Iris pigment epithelial cell (primary cell): ENCODE measurements at places on chromosomes 4 and X.

DNA sequence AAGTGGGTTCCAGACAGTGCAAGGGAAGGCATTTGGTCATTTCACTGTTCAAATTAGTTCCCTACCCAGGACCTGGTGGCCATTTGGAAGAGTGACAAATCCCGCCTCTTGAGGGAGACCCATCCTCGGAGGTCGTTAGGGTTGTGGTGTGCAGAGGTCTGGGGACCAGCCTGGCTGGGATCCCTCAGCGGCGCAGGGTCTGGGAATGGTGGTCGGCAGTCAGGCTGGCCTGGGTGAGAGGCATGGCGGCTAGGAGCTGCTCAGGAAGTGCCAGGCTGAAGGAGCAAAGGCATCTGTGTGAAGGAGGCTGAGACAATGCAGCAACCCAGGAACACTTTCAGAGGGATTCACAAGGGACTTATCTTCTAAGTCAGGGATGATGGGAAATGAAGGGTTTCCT lies 6.7 kb downstream of the NLGN3 start:
- no peak for DNase-seq

DNA sequence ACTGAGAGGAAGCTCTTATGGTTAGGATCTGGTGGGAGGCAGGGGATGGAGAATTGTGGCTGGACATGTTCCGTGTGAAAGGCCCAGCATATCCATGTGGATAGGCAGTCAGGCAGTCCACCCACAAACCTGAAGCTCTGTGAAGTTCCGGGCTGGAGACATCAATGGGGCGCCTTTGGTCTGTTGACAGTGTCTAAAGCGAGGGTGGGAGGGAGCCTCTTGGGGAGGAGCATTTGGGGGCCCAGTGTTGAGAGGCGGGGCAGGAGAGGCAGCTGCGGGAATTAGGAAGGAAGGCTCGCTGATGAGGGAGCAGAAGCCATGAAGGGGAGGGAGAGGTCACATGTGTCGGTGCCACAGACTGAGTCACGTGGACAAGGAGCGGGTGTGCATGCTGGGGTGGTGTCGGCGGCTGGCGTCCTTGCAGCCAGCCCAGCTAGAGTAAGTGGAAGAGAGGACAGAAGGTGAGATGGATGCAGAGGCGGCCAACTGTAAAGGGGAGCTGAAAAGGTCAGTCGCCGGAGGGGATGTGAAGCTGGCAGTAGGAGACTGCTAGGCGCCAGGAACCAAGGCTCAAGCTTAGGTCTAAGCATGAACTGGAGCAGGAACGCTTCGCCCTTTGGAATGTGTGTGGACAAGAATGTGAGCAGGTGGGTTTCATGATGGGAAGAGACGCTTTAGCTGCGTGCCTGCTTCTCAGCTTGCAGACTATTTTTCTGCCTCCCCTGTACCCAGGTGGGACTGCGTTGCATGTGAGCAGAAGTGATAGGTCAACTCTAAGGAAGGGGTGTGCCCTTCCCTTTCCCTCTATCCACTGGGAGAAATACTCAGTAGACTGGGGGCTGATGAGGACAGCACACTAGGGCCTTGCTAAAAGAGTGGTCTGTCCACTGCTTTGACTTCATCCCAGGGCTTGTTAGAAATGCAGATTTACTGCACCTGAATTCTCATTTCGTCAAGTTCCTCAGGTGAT lies 44.0 kb upstream of the TLR2 start:
- DNase-seq, result no peak

GRCh38 chr4:118113220-118113619 lies 78.9 kb downstream of the NDST3 start:
- peak; percentile 36 for DNase-seq

DNA sequence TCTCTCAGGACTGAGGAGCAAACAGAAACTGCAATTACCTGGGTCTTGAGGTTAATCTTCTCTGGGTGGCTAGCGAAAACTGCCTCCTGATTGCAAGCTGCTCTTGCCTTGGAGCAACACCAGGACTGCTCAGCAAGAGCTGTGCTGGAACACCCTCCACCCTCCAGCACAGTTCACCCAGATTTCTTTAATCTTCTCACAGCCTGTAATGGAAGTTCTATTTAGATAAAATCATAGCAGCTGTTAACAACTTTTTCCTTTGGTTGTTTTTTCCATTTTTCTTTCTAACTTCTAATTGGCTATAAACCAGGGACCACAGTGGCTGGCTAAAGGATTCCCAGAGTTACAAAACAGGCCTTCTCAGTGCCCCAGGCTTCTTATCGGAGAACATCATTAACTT lies 36.3 kb downstream of the OPHN1 start:
- no peak for DNase-seq

DNA sequence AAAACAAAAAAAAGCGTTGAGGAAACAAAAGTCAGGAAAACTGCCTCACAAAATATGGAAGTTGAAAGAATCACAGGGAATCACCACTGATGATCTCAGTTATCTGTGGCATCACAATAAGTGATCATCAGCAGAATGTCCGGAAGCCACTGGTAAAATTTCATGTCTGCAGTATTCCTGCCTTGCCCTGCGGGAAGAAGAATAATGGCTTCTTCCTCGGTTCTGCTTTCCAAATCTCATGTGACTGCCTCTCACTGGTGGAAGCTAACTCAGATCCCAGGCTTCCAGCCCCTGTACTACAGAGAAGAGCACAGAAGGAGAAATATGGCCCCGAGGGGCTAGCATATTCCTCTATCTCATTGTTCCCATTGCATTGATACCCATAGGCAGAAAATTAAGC lies 12.7 kb upstream of the ZNF330 start:
- no peak for DNase-seq

GRCh38 chrX:14359727-14360126 lies 169.6 kb upstream of the GLRA2 start:
- no peak for DNase-seq

DNA sequence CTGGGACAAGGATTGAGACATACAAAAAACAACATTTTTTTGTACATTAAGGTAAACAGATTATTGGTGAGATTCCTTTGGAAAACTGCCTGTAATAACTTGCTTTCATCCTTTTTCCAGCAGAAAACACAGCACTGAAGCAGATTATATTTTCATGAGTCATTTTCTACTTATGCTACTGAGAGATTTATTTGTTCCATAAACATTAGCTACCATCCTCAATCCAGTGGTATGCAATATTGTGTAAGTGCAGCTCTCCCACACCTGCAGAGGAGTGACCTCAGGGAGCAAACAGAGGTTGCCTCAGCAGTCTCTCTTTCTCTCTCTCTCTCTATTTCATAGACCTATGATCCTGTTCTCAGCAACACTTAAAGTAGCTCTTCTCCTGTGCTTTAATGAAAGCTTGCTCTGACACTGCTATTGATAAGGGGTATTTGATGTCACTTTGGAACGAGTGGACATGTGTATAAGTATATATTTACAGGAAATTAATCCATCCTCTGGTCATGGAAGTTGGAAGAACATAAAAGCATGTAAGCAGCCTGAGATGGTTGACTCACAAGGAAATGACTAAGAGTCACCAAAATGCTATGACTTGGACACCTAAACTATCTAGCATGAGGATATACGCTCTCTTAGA lies 163.7 kb upstream of the SPANXC start:
- DNase-seq, result peak; percentile 85

GRCh38 chr4:74947798-74948197 lies 14.9 kb downstream of the PARM1 start:
- no peak for DNase-seq

DNA sequence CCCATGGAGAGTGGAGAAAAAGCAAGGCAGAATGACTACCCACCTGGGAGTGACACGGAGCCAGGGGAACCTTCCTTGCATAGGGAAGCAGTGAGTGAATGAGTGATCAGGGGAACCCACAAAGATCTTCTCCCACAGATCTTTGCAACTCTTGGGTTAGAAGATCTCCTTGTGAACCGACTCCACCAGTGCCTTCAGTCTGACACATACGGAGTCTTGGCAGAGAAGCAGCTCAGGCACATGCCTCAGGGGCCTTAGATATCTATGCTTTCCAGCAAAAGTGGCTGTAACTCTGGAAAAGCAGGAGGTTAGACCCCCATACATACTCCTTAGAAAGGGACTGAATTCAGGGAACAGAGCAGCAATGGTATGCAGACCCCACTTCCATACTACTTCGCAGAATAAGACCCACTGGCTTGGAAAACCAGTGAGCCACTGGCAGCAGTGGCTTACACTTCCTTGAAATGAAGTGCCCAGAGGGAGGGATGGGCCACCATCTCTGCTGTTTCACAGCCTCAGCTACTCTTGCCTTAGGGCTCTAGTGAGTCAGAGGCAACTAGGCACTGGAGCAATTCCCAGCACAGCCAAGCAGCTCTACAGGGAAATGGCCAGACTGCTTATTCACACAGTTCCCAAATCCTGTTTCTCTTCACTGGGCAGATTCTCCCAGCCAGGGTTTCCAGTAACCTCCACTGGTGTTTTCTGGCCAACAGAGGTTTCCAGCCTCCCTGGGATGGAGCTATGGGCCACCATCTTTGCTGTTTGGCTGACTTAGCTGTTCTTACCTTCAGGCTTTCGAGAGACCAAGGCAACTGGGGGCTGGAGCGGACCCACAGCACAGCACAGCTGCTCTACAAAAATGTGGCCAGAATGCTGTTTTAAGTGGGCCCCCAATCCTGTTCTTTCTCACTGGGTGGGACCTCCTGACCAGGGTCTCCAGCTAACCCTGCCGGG lies 82.8 kb upstream of the TCEAL2 start:
- DNase-seq, result no peak

GRCh38 chr4:113593400-113594230 lies 167.9 kb downstream of the CAMK2D start:
- no peak for DNase-seq

DNA sequence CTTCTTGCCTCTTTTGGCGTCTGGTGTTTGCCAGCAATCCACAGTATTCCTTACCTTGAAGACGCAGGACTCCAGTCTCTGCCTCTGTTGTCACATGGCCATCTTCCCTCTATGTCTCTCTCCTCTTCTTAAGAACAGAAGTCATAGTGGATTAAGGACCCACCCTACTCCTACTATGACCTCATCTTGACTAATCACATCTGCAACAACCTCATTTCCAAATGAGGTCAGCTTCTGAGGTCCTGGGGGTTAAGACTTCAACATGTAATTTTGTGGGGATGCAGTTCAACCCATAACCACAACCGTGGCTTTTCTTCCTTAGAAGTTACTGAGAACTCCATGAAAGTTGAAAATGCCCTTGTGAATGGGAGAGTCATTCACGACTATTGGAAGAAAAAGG lies 23.3 kb downstream of the TLR8 start:
- DNase-seq, result no peak

- no peak for DNase-seq
Measured at GRCh38 chrX:114472788-114473187, 111.1 kb upstream of the HTR2C start.

DNA sequence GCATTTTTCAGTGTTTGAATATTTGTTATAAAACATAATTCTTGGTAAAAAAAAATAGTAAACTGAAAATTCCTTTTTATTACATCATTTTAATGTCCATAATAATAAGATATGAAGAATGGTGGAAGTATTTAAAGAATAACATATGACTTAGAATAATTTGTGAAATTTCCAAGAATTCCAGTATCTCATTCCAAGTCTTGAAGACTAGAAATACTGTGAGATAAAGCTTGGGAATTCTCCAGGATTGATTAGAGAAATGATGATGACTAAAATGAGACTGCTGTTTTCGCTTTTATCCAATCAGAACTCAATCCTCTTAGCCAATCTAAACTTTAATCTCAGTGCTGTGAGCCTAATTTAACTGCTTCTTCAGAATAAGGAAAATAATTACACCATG lies 184.2 kb upstream of the HCCS start:
- no peak for DNase-seq

GRCh38 chr4:53535567-53535966 lies 55.7 kb downstream of the LNX1 start:
- DNase-seq, result no peak

GRCh38 chr4:1377606-1378261 lies 28.5 kb downstream of the NKX1-1 start:
- no peak for DNase-seq

- peak; percentile 31 for DNase-seq
Measured at GRCh38 chrX:10574663-10575062, 45.7 kb downstream of the MID1 start.

GRCh38 chr4:172543249-172543648 lies 625.4 kb upstream of the GALNT7 start:
- DNase-seq, result no peak

- DNase-seq, result no peak
Measured at GRCh38 chr4:87901422-87901992, 68.7 kb downstream of the MEPE start.

DNA sequence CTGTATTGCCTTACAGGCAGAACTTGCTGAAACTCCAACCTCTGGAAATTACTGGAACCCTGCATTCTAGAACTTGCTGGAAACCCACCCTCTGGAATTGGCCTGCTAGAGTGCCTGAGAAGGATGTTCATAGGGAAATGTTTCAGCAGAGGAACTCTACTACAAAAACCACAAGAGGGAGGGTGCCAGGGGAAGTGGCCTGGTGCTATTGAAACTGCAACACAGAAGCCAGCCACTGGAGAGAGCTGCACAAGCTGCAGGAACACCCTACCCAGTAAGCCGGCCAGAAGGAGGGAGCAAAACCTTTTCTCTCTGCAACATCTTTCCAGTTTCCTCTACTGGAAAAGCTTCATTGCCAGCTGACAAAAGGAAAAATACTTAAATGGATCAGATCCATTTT lies 2.5 kb upstream of the BRWD3 start:
- peak; percentile 45 for DNase-seq

DNA sequence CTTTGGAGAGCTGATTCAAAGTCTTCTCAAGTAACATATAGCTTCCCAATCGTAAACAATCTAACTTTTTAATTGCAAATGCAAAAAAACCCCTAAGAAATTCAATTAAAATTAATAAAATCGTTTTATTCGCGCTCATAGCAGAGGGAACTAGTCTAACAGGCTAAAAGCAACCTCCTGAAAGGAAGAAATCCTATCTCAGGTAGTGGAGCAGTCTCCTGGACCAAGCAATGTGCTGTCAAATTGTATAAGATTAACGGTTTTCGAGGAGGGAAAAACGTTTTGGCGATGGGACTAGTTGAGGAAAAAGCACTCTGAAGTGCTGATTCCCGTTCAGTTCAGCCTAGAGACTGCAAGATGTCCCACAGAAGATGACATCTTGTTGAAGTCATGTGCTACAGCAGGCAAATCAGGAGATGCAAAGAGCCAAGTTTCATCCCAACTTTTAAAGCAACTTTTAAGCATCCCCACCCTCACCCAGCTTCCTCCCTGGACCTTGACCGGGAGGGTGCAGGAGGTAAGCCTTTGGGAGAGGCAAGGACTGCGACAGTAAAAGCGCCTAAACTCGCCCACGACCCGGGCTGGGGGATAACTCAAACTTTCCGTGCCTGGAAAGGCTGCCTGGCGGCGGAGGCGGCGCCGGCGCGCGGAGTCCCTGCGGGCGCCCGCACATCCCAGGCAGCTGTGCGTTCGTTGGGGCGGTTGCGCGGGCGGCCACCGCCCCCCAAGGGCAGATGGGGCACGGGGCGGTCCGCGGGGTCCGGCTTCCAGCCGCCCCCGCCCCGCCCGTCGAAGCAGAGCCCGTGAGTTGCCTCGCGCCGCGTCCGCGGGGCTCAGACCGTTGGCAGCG lies 784 bp downstream of the MAP7D3 start:
- DNase-seq, result peak; percentile 40

GRCh38 chr4:78061939-78062570 lies 4.9 kb downstream of the FRAS1 start:
- no peak for DNase-seq

GRCh38 chrX:63327788-63328187 lies 23.3 kb downstream of the SPIN4 start:
- DNase-seq, result no peak

- DNase-seq, result no peak
Measured at GRCh38 chr4:25123236-25123635, 37.0 kb downstream of the SEPSECS start.

GRCh38 chr4:108172231-108172752 lies 3.6 kb upstream of the LEF1 start:
- DNase-seq, result no peak

- DNase-seq, result peak; percentile 3
Measured at GRCh38 chr4:36399762-36400353, 118.4 kb downstream of the DTHD1 start.

GRCh38 chrX:48086082-48086481 lies 14.6 kb upstream of the ZNF630 start:
- DNase-seq, result no peak
